ENCODE measurements at places on chromosomes 13 and 19.

DNA sequence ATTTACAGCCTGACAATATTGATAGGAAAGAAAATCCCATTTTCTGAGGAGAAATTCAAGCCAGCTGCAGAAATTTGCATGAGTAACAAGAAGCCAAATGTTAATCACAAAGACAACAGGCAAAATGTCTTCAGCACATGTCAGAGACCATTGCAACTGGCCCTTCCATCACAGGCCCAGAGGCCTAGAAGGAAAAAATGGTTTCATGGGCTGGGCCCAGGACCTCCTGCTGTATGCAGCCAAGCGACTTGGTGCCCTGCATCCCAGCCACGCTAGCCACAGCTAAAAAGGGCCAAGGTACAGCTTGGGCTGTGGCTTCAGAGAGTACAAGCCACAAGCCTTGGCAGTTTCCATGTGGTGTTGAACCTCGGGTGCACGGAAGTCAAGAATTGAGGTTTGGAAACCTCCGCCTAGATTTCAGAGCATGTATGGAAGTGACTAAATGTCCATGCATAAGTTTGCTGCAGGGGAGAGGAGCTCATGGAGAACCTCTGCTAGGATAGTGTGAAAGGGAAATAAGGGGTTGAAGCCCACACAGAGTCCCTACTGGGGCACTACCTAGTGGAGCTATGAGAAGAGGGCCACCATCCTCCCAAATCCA is 1474.0 kb downstream of the PCDH9 start:
- no peak for DNase-seq

DNA sequence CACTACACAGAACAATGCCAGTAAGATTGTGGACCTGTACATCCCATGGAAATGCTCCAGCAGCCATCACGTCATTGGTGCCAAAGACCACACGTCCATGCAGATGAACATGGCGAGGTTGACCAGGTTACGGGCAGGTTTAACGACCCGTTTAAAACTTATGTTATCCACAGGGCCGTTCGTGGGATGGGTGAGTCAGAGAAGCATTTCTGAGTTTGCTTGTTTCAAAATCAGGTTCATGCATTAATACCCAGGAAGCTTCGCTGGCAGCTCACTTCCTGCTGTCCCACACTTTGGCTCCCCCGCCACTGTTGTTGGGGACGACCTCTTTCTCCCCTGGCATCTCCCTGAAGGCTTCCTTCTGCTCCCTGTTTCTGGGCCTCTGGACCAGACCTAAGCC is 194.1 kb downstream of the USP12 start:
- no peak for DNase-seq

GRCh38 chr13:78520425-78520824 is 82.9 kb downstream of the POU4F1 start:
- DNase-seq, result no peak

- no peak for DNase-seq
These were observed 1.0 kb downstream of the CEBPA start for GRCh38 chr19:33301144-33301899.

- no peak for DNase-seq
These were observed 1.4 kb downstream of the RASA3 start for GRCh38 chr13:114130837-114131582.

- DNase-seq, result no peak
These were observed 10.9 kb downstream of the EXOC3L2 start for GRCh38 chr19:45234089-45234869.

GRCh38 chr13:110824702-110825300 is 90.1 kb downstream of the ANKRD10 start:
- no peak for DNase-seq
